ENCODE measurements at places on chromosomes 11 and 22. TPM values are rescaled to one million over a fixed set of nuclear protein-coding genes. Genes with fewer than 3 reads are reported as not detected.

Gene KCNC1
- 1.5 TPM for polyA plus RNA-seq

Gene FUT4
- polyA plus RNA-seq: 5.8 TPM

DNA sequence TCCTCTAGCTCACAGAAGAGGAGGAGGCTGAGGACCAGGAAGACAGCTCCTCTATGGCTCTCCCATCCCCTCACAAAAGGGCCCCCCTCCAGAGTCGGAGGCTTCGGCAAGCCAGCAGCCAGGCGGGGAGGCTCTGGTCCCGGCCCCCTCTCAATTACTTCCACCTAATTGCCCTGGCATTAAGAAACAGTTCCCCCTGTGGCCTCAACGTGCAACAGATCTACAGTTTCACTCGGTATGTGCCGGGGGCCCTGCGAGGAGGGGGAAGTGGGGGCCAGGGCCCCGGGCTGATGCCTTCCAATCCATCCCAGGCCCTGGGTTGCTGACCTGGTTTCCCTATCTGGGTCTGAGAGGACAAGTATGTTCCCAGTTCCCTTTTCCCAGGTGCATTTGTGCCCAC is 7.9 kb downstream of the FOXR1 start:
- no peak for DNase-seq

- no peak for DNase-seq
Measured at GRCh38 chr22:33095661-33096060, 37.5 kb upstream of the SYN3 start.
